Fibroblast of mammary gland (primary cell): ENCODE measurements at places on chromosomes 4 and X.

DNA sequence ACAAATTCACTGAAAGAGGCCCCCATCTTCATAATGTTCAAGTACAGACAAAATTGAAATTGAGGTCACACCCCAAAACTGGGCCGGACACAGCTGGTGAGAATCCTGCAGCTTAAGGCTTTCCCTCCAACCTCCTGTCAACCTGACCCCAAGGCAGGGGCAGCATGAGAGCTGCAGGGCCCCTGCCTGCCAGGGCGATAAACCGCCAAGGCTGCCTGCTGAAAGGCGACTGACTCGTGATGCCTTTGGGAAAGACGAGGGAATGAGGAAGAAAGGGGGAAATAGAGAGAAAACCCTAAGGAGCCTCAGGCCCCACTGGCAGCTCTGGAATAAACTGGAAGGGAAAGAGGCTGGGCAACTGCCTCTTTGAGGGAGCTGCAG, 7.3 kb upstream of the IRAK1 start:
- DNase-seq = no peak

GRCh38 chrX:44189116-44189515, 154.4 kb downstream of the EFHC2 start:
- DNase-seq = no peak

GRCh38 chrX:68488657-68489056, 10.2 kb upstream of the YIPF6 start:
- DNase-seq = no peak

DNA sequence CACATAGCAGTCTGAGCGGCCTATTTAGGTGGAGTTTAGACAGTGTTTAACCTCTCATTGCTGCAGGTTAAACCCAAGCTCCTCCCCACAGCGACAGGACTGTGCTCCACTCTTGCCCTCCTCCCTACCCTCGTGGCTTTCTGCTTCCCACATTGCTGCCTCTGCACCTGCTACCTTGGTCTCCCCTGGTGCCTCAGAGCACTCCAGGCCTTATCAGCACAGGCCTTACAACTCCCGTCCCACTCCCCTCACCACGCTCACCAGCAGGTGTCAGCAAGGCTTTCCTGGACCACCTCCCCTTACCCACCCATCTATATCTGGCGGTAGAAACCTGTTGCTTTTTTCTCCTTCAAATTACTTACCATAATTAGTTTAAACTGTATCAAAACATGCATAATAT, 18.6 kb downstream of the HELT start:
- no peak for DNase-seq
